Epithelial cell of esophagus (primary cell): ENCODE measurements at places on chromosomes 2 and 18.
A peak's percentile ranks its signal among the peaks of the same experiment; 100 is the strongest.

GRCh38 chr2:142920571-142920970 is 43.1 kb downstream of the KYNU start:
- DNase-seq = peak; percentile 46

GRCh38 chr2:220533485-220533884 is 906.1 kb downstream of the SLC4A3 start:
- DNase-seq = peak; percentile 54

- DNase-seq = no peak
Measured at GRCh38 chr2:178401994-178402437, 49.0 kb downstream of the PRKRA start.

- no peak for DNase-seq
Measured at GRCh38 chr2:227020416-227020815, 143.6 kb downstream of the COL4A4 start.

GRCh38 chr2:209426432-209426831 is 2.6 kb downstream of the MAP2 start:
- DNase-seq = peak; percentile 96

DNA sequence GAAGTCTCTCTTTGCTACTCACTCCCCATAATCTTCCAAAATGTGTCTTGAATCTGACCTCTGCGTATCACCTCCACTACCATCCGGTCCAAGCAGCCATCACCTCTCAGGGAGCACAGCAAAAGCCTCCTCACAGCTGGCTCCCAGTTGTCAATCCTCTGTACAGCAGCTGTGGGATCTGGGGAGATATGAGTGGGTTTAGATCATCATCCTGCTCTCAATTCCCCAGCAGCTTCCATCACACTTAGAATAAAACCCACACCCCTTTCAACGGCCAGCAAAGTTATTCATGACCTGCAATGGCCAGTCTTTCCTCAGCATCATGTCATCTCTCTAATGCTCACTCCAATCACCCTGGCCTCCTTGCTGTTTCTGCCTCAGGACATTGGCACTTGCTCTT is 261.6 kb downstream of the PAX3 start:
- no peak for DNase-seq

GRCh38 chr2:113972766-113973165 is 82.9 kb downstream of the ACTR3 start:
- no peak for DNase-seq

DNA sequence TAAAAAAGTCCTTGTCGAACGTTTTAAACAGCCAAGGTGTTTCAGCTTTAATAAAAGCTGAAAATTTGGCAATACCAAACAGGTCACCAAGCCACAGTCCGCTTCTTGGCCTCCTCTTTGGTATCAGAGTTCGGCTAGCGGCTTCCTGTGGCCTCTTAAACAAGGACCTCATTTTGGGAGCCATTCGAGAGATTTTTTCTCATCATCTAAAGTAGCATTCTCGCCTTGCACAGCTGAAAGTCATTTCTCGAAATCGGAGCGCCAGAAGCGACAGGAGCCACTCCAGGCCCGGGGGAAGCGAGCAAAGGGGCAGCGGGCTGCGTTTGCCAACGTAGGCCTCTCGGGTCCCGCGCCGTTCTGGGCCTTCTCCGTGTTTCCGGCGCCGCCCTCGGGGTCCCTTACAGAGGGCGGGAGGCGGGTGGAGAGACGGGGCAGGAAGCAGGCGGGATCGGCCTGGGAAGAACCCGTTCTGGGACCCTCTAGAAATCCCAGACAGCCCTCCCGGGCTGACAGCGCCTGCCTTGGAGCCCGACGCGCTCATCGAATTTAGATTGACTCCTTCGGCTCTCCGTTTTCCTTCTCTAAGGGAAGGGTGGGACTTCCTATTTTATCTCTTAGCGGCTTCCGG is 522 bp upstream of the ZNF407 start:
- no peak for DNase-seq

DNA sequence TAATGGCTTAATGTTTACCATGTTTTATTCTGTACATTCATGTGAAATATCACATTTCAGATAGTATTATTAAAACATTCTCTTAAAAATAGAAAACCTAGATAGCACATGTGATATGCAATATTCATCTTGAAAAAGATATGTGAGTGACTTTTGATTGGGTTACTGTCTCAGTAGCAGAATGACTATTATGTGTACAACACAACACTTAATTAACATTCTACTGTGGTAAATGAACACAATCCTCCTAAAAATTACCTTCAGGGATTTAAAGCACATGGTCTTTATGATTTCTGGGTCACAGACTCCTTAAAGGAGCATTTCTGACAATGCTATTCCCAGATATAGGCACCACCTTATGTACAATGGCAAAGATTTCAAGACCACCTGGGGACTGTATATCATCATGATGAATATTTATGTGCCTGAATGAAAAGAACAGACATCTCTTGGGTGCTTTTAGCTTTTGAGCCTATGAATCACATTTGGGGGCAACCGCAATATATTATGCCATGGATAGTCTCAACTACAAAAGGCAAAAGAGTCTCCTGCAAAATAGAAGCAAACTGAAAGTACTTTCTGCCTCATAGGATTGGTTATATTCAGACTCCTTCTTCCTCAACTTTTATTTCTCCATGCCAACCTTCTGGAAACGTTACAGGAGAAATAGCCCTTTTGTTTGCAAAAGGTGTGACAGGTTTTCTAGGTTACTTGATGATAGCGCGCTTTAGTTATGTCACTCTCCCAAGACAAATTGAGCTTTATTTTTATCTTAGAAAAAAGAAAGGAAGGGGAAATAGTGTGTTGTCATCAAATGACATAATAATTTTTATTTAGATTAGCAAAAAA is 259.0 kb downstream of the CALCRL start:
- no peak for DNase-seq

DNA sequence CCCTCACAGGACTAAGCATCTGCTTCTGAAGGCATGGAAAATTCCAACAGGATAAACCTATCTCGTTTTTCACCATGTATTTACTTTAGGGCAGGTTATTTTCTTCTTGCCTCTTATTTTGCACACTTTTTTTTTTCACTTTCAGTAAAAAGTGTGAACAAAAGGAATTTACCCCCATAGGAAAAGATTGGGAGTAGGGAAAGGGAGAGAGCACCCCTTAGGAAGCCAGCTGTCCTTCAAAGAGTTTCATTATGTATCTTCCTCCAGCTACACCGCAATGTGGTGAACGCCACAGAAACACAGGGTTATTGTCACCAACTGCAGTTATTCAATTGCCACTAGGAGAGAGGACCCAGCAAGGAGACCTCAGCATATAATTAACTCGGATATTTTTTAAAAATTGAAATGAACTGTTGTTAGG is 286.2 kb upstream of the VRK2 start:
- DNase-seq = no peak

- DNase-seq = no peak
Measured at GRCh38 chr18:46297621-46298020, 193.4 kb downstream of the HAUS1 start.

DNA sequence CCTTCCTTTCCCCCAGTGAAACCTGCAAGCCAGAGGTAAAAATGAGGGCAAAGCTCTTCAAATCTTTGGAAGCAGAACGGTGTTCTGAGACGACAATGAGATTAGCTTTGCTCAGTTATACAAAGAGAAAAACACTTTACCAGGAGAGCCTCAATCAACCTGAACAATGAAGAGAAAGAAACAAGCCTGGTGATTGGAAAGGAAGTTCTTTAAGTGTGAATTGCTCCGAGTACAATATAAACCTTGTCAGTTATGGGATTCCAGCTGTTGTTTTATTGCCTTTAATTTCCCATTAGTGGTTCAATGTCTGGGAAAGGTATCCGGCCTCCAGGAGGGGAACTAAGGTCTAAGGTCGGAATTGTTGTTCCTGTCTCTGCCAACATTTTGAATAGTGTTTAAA is 901.6 kb downstream of the EPHA4 start:
- DNase-seq = no peak

DNA sequence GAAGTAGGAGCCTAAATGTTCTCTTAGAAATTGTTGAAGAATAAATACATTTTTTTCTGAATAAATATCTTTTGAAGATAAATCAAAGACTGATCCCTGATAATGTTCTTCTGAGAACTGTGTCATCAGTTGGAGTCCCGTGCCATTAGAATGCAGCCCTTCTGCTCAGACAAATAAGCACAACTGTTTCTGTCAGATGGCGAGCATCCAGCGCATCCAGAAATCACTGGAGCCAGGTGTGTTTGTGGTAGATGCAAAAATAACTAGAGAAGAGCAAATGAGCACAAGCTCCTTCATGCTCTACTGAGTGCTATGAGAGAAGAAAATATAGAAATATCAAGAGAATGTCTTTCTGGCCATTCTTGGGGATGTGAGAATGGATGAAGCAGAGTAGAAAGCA is 573.7 kb downstream of the THSD7B start:
- DNase-seq = no peak

DNA sequence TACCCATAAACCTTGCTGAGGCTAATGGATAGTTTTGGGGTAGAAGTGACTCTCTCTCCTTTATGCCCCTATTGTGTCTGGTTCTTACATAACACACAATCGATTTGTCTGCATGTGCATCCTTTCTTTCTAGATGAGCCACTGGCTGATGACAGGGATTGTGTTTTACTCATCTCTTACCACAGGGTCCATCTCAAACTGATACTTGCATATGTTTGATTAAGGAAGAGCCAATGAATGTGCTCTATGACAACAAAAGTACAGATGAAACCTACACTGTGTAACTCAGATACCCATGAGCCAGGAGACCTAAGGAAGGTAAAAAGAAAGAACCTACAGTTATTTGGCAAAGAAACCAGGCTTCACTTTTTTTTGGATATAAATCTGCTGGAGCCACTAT is 13.2 kb upstream of the BZW1 start:
- DNase-seq = no peak

- no peak for DNase-seq
Measured at GRCh38 chr18:11888726-11889125, 19.4 kb downstream of the MPPE1 start.

GRCh38 chr18:69490072-69490471 is 89.4 kb downstream of the DOK6 start:
- DNase-seq = no peak

GRCh38 chr2:171173087-171173486 is 12.4 kb upstream of the TLK1 start:
- peak; percentile 60 for DNase-seq
